Activated T-cell treated with anti-CD3 and anti-CD28 coated beads for 24 hours (primary cell): ENCODE measurements at places on chromosomes 5 and 9.

- no peak for DNase-seq
Observed at GRCh38 chr9:109498195-109499092, at the start of gene PTPN3. PTPN3 (minus strand) TSS chr9:109498307; CDS start chr9:109463434, 34,873 bp downstream.

DNA sequence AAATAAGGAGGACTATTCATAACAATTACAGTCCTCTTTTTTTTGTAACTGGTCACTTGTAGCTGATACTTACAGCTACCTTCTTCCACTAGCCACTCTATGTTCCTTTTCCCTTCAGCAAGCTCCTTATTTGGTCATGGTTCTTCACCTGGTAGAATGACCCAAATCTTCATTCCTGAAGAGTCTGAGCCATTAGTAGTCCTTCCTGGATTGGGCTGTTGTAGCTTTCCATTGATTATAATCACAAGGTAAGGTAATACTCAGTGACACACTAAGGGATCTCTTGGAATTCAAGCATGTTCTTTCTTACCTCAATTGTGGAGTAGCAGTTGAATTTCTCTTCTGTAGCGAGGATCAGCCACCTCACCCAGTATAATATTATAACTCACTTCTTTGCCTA is 25.5 kb upstream of the ITGA2 start:
- no peak for DNase-seq

DNA sequence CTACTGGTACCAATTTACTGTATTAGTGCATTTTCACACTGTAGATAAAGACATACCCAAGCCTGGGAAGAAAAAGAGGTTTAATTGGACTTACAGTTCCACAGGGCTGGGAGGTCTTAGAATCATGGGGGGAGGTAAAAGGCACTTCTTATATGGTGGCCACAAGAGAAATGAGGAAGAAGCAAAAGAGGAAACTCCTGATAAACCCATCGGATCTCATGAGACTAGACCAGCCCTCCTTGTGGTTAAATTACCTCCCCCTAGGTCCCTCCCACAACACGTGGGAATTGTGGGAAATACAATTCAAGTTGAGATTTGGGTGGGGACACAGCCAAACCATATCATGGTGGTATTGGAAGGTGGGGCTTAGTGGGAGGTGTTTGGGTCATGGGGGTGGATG is 56.5 kb upstream of the SPDL1 start:
- DNase-seq = no peak

GRCh38 chr5:15752663-15753285 is 252.8 kb downstream of the FBXL7 start:
- DNase-seq = no peak

GRCh38 chr9:133429214-133429613 is 7.0 kb downstream of the ADAMTS13 start:
- no peak for DNase-seq

DNA sequence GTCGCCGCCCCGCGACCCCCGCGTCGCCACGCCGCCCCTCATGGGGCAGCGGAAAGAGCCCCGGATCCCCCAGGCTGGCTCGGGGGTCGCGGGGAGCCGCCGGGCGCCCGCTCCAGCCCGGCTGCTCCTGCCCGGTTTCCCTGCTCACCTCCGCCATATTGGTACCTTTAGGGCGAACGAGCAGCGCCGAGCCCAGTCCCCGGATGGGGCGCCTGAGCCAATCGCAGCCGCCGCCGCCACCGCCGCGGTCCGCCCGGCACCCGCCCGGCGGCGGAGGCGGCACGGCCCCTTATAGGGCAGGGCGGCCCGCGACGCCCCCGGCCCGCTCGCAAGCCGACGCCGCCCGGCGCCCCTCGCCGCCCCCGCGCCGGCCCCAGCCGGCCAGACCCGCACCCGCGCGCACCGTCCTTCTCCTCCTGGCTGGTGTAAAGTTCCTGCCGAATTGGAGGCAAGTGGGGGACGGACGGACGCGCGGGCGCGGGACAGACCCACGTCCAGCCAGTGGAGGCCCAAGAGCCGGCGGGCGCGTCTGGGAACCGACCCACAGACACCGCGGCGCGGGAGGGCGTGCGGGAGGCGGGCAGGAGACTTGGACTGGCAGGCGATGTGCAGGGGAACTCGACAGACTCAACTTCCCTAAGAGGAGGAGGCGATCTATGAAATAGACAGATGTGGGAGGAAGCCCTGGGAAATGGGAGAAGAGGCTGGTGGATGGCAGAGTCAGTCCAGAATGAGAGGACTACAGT is at the start of gene MIER3:
TSS of gene MIER3 (minus strand) at position 178 of the 746 bp plus-strand sequence. CDS start at position 157, 21 bp downstream.
- DNase-seq = peak; percentile 66

GRCh38 chr5:174424219-174425053 is 299.9 kb upstream of the MSX2 start:
- DNase-seq = no peak

- DNase-seq = no peak
Observed at GRCh38 chr9:3014178-3014577, 170.3 kb upstream of the PUM3 start.

DNA sequence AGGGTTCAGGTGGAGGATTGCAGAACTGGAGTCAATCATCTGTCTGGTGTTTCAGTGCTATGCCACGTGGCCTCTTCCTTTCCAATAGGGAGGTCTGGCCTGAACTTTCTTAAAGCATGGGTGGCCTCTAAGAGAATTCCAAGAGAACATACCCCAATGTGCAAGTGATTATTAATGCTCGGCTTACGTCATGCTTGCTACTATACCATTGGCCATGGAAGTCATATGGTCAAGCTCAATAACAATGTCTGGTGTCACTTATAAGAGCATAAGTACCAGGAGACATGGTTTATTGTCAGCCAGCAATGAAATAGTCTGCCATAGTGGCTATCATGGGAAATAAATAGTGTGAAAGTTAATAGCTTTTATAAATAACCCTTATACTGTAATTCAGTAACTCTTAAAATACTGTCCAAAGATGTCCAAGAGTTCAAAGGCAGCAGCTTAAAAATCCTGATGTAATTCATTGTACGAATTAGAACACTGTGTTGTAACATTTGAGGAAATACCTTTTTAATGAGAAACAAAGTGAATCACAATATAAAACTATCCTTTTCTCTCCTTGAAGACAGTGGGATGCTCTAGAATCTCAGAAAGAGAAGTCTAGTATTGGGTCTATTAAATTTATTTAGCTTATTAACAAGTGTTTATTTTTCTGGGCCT is 355.4 kb upstream of the PRR16 start:
- DNase-seq = no peak

GRCh38 chr5:146082798-146083197 is 22.6 kb downstream of the PLAC8L1 start:
- no peak for DNase-seq

DNA sequence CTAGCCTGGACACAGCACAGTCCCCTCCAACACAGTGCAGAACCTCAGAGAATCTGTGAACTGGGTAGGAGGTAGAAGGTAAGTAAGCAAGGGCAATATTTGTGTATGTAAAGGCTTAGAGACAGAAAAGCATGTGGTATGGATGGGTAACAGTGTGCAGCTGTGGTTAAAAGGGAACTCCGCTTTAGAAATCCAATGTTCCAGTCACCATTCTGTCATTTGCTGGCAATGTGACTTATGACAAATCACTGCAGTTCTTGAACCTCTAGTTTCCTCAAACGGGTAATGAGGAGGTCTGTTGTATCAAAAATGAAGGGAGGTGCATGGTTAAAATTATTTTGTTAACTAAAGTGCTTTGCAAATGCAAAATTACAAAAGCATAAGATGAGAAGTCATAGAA is 125.5 kb upstream of the IFNE start:
- DNase-seq = no peak

- DNase-seq = no peak
Observed at GRCh38 chr9:110440796-110441195, 103.1 kb upstream of the TXNDC8 start.

- DNase-seq = no peak
Observed at GRCh38 chr5:164224772-164225171, 719.4 kb downstream of the MAT2B start.

- no peak for DNase-seq
Observed at GRCh38 chr5:96329289-96329688, 103.8 kb downstream of the PCSK1 start.

DNA sequence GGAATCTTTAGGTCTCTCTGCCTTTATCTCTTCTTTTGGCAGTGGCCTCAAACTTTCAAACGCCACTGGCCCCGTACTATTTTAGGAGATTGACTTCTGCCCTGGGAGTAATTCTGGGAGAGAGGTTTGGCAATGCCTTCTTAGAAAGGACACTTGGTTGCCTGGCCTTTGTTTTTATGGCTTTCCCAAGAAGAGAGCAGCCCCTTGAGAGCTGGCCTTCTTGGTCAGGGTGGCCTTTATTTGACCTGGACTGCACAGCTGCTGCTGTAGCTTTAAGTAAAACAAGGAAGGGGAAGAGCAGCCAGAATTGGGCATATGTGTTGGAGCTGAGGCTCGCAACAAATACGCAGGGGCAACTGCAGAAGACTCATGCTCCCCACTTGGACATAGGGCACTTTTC is 60.8 kb downstream of the PTPN3 start:
- DNase-seq = no peak

- no peak for DNase-seq
Observed at GRCh38 chr5:78547731-78548615, 100.6 kb downstream of the LHFPL2 start.

GRCh38 chr5:157280927-157281326 is 15.0 kb downstream of the CYFIP2 start:
- no peak for DNase-seq

DNA sequence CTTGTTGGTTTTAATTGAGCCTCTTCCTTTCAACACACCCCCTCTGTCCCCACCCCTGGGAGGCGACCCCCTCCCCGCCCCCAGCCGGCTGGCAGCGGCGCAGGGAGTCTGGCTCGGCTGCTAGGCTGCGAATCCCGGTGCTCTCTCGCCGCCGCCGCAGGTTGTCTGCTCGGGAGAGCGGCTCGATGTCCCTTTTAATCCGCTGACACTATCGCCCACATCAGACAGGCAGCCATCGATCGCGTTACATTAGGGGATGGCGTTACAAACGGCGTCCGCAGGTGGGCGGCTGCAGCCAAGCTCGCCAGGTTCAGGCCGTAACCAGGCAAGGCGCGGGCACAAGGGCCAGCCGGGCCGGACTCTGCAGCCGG is 1.3 kb downstream of the NR2F1-AS1 start:
- no peak for DNase-seq

- no peak for DNase-seq
Observed at GRCh38 chr5:95403996-95404395, 12.8 kb downstream of the FAM81B start.

DNA sequence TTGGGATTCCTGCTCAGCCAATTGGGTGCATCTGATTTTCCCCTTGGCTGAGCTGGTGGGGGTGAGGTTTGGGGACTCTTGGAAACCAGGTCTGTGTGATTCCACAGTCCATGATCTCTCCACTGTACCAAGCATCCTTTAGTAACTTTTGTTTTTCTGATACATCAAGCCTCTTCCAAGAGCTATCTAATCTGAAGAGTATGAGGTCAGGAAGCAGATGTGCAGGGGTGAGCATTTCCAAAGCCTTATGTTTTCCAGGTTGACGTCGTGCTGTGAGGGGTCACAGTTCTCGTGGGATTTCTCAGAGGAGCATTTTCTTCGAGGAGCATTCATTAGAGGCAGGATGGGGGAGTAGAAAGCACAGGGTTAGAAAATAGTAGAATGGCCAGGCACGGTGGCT is 95.3 kb downstream of the KLF4 start:
- DNase-seq = no peak

- no peak for DNase-seq
Observed at GRCh38 chr5:128334010-128334716, 203.9 kb downstream of the FBN2 start.
